Stimulated activated CD4-positive, alpha-beta T cell treated with anti-CD3 and anti-CD28 coated beads, Interleukin-1b, Interleukin-23, amount 100 ng/mL, for 24 hours (primary cell): ENCODE measurements at places on chromosomes 2 and 18.

GRCh38 chr2:240931319-240931949, 25.3 kb downstream of the CROCC2 start:
- no peak for DNase-seq

GRCh38 chr2:33729353-33729752, 130.3 kb upstream of the FAM98A start:
- DNase-seq = no peak

DNA sequence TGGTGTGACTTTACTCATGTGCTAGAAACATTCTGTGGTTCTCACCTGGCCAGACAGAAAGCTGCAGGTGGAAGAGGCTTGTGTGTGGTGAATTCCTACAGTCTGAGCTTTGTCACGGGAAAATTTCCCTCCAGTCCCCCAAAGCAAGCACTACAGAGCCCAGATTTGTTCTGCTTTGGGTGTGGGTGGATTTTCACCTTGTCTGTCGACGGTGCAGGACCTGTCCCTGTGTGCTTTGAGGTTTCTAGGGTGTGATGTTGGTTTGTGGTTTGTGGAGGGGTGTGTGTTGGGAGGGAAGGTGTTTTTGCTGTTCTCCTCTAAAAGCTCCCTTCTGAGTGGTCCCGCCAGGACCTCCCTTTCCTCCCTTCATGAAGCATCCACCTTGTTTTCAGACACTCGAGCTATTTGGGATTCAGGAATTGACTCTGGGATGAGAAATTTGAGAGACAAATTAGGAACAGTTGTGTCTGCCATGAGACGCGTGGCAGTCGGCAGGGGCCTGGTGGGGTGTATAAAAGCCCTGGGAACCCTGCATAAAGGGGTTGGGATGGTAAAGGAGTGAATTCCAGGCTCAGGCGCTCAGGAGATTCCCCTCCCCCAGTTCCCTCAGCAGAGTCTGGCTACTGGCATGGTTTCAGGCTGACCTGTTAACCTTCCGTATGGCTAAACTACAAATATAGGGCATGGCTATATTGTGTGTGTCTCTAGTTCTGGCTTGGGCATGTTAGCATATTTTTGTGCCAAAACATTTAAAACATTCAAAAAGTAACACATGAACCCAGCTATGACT, 65.5 kb downstream of the DGKD start:
- DNase-seq = no peak

DNA sequence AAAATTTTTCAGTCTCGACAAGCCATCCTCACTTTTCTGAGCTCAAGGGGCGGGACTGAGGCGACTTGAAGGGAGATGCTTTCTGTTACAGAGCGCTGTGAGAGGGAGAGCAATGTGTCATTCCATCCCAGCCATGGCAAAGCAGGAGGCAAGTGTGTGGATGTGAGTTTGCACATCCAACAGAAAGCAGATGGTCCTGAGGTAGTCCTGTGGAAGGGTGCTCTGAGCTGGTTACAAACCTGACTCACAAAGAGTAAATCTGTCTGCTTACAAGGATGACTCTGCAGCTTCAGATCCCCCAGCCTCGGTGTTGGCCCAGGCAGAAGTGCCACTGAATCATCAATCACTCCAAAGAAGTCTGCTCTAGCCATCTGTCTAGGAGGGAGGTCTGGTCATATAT, 482.0 kb upstream of the DCC start:
- no peak for DNase-seq

- no peak for DNase-seq
These were observed 1950.8 kb upstream of the PIK3C3 start for GRCh38 chr18:40004246-40004645.

DNA sequence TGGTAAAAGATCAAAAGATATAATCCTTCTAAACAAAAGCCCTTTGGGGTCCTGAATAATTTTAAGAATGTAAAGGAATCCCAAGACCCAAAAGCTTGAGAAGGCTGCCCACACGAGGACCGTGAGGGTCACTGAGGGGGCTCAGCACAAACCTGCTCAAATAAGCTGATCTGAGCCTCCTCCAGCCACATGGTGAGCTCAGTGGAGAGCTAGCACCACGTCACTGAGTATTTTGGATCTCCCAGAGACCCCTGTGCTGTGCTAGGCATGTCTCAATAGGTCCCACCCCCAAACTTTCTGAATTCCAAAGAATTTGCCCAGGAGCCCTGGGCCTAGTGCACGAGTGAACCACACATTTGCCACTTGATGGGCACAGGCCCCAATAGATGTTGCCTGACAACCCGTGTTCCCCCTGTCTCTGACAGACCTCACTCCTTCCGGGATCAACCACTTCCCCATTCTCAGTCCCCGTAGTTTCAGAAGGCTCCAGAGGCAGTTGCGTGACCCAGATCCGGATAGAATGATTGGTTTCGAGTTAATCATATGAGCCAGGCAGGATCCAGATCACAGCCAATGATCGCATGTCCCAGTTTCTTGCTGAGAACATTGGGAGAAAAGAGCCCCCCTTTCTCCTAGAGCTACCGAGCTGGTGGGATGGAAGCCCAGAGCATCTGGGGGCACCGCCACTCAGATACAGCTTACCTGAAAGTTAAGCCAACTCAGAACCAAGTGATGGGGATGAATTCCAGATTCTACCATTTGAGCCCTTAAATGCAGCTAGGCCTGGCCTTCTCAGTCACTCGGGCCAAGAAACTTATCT, 203.8 kb downstream of the TNS1 start:
- DNase-seq = no peak

- no peak for DNase-seq
These were observed 85.6 kb upstream of the SLC66A3 start for GRCh38 chr2:11069566-11070185.

DNA sequence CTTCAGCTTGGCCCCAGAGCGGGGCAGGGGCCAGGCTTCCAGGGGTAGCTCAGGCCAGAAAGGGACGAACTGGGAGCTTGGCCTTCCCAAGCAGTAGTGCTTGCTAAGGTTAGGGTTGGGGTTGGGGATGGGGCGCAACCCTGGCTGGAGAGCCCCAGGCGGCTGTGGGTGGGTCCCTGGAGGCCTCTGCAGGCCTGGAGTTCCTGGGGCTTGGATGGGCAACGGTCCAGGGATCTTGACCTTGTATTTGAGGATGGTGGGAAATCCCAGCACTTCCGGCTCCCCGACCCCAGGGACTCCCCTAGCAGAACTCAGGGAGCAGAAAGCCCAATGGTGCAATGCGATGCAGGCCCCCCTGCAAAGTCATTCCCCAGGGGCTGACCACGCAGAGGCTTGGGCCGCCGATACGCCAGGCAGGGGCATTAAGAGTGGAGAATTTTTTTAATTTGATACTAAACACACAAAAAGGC, 12.6 kb upstream of the MLPH start:
- no peak for DNase-seq

- DNase-seq = no peak
These were observed 9.3 kb upstream of the SNORC start for GRCh38 chr2:232860593-232861241.
